Right renal pelvis (tissue), 4 donors: ENCODE measurements at places on chromosomes 3 and 15. TPM values are rescaled to one million over a fixed set of nuclear protein-coding genes. Genes with fewer than 3 reads are reported as not detected.

DNA sequence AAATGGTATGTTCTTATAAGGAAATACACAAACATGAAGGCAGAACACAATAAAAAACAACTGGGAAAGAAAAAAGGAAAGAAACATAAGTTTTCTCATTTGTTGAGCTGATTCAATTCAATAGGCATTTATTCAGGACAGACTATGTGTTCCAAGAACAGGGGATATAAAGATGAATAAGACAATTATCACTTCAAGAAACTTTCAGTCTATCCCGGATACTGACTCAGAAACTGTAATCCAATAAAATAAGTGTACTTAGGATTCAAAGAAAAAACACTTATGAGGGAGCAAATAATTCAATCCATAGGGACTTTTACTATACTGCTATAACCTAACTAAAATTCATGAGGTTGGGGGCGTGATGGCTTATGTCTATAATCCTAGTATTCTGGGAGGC, 3.5 kb upstream of the POPDC2 start:
- no peak for DNase-seq

DNA sequence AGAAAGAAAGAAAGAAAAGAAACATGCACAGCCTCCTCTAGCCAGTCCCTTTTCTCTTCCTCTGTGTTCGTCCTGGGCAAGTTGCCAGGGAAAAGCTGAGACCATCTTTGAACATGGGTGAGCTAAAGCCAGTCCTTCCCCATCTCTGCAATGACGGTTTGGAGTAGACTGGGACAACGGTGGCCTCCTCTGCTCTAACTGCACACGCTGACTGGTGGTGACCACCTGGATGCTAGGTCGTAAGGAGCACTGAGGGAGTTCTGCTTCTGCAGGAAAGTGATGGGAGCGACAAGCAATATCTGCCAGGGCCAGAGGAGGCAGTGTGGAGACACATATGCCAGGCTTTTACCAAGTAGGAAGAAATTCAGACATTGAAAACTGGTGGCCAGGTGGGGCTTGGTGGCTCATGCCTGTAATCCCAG, 111.7 kb downstream of the NUP210 start:
- DNase-seq = no peak

DNA sequence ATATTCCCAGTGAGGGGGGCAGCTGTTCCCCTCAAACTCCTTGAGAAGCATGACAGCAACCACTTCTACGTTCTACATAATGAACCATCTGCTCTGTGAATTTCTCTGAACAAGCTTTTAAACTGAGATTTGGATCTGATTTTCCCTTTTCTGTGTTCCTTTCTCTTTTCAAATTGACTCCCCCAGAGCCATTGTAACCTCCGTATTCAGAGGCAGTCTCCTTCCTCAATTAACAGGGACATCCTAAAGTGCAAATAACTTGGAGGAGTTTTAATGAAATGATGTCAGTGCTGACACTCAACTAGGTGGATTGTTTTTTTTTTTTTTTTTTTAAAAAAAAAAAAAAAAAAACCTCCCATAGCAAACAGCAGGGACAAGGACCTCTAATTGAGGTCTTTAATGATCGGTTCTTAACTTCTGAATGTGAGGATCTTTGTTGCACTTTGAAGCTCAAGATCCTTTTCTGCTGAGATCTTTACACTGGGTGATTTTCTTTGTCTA, 48.8 kb downstream of the ADAMTS9 start:
- DNase-seq = no peak

DNA sequence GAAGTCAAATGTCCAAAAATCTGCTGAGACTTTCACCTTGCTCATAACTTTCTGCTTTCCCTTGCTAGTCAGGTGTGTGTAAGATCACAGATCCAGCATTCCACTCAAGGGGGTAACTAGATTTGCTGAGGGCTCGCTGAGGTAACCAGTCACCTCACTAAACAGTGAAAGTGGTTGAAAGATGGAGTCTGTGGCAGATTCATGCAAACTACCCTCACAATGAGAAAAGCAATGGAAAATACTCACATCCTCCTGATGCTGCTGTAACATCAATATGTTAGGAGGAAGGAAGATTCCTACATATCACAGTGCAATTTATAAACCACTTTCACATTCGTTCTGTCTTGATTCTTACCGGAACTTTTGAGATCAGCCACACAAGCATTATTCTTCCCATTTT, 174.3 kb upstream of the BCL6 start:
- no peak for DNase-seq

DNA sequence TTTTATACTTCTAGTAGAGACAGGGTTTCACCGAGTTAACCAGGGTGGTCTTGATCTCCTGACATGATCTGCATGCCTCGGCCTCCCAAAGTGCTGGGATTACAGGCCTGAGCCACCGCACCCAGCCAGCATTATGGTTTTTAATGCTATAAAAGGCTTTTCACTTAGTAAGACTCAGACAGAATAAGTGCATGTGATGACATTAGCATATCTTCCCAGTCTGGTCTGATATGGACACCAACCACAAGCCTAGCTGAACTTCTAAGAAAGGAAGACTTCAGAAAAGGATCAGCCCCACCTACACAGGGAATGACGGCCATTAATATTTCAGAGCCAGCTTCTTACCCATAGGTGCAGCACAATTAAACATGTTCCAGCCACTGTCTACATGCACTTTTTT, 27.0 kb downstream of the GRK7 start:
- no peak for DNase-seq

DNA sequence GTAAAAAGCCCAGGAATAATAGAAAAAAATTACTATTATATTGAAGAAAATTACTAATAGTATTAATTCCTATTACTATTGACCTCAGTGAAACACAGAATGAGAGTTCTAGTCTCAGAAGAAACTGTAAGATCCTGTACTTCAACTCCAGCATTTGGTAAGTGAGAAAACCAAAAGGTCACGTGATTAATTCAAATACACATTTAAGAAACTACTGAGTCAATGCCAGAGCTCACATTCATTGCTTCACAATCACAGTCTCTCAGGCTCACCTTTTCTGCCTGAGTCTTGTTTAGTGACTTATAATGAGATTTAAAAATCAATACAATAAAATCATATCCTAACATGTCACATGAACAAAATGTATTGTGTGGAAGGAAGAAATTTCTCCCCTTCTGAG, 556.1 kb downstream of the FGF12 start:
- DNase-seq = no peak

- no peak for DNase-seq
These were observed 71.9 kb upstream of the MBNL1 start for GRCh38 chr3:152196782-152197181.

DNA sequence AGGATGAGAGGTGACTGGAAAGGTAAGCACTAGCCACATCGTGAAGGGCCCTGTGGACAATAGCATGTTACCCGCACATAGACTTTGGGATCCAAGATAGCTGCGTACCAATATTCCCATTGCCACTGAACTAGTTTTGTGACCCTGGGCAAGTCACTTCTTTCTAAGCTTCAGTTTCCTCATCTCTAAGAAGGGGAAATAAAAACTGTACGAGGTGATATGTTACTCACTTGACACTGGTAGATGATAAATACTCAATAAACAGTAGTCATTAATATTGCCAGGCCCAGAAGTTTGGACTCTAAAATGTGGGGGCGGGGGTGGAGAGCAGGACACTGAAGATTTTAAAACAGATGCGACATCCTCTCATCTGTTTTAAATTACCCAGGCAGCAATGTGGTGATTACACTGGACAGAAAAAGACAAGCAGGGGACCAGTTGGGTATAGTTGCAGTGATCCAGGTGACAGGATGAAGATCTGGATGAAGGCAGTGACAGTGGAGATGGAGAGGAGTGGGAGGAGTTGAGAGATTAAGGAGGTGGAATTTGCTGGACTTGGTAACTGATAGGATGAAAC, 2.5 kb downstream of the ATG7 start:
- DNase-seq = no peak

The ANKRD63 gene
- polyA plus RNA-seq = 0.26 TPM

The GASK1A gene
- polyA plus RNA-seq = 4.6 TPM

The ACKR2 gene
- 2.0 TPM for polyA plus RNA-seq

The VWA5B2 gene
- 2.5 TPM for polyA plus RNA-seq

The SCAANT1 gene
- polyA plus RNA-seq = 0.90 TPM

The CHRNA3 gene
- 0.72 TPM for polyA plus RNA-seq

DNA sequence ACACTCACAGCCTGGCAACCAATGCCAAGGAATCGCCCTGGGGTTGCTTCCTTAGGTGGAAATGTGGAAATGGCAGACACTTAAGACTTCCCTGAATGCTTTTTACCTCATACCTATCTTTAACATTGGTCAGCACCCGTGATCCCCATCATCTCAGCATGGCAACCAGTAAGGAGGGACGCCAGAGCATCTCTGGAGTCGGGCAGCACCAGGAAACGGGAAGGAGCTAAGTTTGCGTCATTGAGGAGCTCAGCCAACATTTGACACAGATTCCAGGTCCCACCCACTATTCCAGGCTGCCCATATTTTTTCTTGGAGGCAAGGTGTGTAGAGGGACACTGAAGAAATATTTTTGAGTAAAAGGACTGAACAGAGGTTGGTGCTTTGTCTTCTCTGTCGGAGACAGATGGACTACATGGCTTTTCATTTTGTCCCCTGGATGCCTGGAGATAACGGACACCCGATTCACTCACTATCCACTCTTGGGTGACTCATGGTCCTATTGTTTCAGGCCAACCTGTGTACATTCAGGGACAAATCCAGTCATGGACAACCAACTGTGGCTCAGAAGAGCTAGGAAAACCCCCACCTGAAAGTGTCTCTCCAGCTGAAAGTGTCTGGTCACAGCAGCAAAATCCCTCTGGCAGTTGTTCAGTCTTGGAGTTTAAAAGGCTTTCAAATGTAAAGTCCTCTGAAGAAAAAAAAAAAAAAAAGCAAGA, 70.4 kb upstream of the OXTR start:
- no peak for DNase-seq
